Left ventricle myocardium inferior (tissue), 1 donor: ENCODE measurements at places on chromosomes 16 and 17.

DNA sequence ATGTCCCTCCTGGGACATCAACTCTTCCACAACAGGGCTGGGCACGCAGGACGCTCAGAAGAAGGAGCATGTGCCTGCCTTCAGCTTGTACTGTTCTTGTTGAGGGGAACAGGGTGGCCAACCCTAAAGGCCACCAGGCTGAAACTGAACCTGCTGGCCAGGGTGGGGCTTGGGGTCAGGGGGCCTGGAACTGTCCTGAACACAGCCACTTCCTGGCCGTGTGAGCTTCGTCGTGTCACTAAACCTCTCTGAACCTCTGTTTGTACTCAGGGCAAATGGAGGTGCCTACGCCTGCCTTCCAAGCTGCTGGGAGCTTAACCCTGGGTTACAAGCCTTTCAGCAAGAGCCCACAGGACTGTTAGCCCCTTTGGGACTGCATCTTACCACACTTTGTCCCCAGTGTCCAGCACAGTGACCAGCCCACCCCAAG, 6.7 kb downstream of the ARHGAP27 start:
- no peak for DNase-seq

GRCh38 chr17:33873201-33873617, 381.9 kb upstream of the CCL2 start:
- DNase-seq = no peak

- DNase-seq = no peak
Measured at GRCh38 chr17:62650587-62650986, 23.1 kb downstream of the MRC2 start.

- no peak for DNase-seq
Measured at GRCh38 chr16:1820096-1820945, 6.3 kb downstream of the HAGH start.

GRCh38 chr17:56230660-56231059, 77.4 kb downstream of the ANKFN1 start:
- DNase-seq = no peak

DNA sequence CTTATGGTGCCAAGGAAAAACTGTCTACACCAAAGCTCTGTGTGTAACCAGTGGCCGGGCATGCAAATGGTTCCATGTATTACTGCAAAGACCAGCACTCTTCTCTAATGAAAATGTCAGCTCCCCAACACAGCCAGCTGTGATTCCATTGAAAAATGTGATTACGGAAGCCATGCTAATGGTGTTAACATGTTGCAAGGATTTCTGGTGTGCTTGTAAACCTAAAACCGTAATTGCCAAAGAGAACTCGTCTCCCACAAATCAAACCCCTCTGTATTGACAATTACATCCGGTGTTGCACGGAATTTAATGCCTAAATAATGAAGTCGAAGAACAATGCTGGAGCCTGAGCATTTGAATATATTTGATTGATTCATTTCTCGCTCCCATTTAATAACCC, 351.7 kb downstream of the NPIPA8 start:
- no peak for DNase-seq

- DNase-seq = no peak
Measured at GRCh38 chr17:72510351-72511016, 389.7 kb downstream of the SOX9 start.

DNA sequence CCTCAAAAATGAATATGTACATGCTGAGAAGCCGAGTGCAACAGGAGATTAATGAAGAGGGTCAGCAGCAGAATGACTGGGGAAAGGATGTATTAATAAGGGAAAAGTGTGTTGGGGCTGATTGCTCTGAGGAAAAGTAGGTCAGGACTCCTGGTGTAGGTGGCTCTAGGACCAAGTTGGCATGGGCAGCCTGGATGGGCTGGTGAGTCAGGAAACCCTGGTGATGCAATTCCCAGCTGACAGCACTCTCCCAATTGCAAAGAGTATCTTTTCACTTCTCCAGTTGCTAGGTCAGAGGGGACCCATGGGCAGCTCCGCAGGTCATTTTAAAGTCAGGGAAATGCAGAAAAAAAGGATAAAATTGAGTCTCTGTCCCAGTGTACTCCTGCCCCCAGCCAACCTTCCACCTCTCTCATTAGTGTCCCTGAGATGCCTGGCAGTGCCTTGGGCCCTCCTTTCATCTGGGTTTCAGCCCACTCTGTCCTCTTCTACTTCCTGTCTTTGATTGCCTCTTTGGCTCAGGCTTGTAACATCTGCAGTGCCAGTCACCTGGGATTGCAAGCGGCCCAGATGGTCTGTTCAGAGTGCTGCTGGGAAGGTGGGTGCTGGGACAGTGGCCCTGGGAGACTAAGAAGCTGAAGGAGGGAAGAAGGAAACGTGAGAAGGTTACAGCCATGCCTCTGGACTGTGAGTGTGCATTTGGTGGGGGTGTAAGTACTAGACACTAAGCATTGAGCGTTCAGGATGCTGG, 2177.2 kb downstream of the TP53TG3F start:
- DNase-seq = no peak

GRCh38 chr17:36184023-36184765, 7.8 kb upstream of the TBC1D3B start:
- no peak for DNase-seq

GRCh38 chr17:1485423-1486376, 6.8 kb downstream of the MYO1C start:
- DNase-seq = peak; percentile 80

- DNase-seq = no peak
Measured at GRCh38 chr17:9336817-9337216, 238.8 kb downstream of the STX8 start.

GRCh38 chr16:81936209-81937000, 74.9 kb downstream of the SDR42E1 start:
- no peak for DNase-seq

DNA sequence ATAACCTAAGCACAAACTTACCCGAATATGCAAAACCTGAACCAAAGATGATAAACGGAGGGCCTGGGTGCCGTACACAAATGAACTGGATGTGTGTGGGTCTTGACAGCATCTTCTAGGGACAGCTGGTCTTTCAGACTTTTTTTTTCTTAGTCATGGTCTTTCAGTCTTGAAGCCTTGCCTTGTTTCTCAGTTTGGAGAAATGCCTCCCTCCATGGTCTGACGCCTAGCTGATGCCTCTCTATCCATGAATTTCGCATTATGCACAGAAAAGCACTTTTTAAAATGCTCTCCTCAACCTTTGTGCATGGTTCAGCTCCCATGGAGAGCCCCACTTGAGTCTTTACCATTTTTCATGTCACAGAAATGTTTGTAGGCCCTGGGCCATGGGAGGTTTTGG, 52.8 kb upstream of the LYRM9 start:
- DNase-seq = no peak

DNA sequence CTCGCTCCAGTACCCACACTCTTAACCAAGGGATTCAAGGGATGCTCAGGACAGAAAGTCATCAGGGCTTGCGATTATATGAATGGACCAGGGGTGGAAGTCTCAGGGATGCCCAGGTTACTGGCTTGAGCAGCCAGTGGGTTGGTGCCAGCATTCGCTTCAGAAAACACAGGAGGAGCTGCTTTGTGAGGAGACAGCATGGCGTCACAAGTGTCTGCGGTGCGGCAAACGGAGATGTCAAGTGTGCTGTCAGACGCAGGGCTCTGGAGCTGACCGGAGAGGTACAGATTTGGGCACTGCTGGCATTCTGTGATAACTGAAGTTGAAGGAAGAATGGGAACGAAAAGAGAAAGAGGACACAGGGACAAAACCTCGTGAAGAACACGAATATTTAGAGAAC, 4.1 kb downstream of the MARCHF10 start:
- no peak for DNase-seq

DNA sequence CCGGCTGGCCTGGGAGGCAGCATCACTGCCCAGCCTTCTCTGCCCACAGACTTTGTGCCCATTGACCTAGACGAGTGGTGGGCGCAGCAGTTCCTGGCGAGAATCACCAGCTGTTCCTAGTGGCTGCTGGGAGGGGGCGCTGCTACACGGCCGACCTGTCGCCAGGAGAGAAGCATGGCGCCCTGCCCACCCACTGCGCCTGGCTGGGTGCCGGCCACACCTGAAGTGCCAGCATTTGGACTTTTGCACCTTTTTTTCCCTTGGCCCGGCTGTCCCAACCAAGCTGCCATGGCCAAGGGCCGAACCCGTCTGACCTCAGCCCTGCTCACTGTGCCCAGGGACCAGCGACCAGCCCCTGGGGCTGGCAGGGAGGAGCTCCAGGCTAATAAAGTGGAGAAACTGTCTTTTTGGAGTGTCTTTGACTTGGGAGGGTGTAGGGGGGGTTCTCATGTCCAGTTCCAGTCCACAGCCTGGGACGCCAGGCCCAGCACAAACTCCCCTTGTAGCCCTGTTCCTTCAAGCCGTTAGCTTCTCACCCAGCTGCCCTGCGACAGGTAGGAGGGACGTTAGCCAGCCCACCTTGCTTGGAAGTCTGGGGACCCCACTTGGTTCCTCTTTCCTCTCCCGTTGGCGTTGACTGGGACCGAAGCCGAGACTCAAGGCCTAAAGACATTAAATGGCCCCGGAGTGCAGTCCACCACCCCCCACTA, 939 bp upstream of the WDR90 start:
- DNase-seq = no peak
